GM12865 (cell line): ENCODE measurements at places on chromosomes 4 and X.

GRCh38 chr4:9921326-9921725, 100.0 kb downstream of the SLC2A9 start:
- no peak for DNase-seq

- no peak for DNase-seq
These were observed 224.1 kb downstream of the NLGN4X start for GRCh38 chrX:6004529-6004928.

DNA sequence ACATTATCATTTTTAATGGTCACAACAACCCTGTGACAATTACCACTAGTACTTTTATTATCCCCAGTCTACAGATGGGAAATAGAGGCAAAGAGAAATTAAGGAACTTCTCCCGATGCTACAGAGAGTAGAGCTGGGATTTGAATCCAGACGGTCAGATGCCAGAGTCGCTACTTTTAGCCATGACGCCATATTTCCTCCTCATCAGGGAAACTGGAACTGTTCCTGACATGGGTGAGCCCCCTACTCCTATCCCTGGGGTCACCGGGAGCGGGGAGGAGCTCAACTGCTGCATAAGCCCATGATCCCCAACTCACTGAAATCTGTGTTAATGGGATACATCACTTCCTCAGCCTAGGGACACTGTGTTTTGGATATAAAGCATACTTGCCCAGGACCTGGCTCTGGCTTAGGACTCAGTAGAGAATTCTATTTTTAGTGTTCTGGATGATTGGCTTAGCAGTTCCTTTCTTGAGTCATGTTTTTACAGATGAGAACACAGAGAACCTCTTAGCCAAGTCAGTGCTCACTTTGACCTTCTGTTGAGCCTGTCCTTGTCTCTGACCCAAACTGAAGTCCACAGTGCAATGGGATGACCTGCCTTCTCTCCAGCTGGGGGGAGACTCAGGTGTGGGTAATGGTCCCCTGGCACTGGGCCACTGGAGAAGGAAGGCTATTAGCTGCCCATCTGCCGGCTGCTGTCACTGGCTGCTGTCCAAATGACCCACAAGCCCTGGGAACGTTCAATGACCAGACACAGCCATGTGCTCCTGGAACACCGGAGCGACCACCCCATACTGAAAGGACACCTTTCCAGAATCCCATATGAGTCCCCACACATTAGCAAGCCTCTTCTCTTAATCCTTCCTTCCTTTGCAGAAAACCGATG, 90.8 kb upstream of the SHISA3 start:
- DNase-seq: no peak

DNA sequence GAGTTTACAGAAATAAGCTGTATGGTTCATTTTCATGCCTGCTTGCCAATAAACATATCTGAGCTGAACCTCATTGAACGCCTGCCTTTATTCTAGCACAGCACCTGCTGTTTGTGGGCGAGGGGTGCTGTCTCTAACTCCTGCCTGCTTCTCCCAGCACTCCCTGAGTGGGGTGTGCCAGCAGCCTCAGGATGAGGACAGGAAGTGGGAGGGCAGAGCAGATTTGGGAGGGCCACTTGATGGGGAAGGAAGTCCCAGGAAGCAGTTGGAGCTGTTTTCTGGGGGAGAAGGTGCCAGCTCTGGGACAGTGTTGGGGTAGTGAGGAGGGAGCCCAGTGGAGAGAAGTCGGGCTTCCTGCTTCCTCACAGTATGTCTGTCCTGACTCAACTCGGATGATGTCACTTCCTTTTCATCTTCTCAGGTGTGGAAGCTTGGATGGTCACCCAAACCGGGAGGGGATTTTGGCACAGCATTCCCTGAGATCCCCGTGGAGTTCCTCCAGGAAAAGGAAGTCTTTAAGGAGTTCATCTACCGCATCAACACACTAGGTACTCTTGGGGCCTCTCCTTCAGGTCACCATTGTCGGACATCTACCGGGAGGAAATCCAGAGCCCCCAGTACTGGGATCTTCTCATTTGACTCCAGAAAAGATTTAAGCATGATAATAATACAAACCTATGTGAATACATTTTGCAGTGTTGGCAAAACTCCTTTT, 29.0 kb upstream of the MSANTD1 start:
- no peak for DNase-seq

DNA sequence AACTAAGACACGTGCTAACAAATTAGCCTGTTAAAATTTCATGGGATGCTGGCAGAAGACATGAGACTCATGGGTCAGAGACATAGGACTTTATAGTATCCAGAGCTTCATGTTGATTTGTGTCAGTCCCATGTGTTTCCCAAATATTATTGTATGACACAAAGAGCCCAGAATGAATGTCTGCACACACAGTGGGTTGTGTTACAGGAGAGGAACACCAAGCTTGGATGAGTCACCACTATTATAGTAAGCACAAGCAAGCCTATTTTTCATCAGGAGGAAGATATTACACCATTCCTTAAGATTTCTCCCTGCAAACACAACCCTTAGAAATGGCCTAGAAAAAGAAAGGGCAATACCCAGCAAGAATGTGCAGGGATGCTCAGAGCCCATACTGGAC, 15.4 kb downstream of the BBS12 start:
- no peak for DNase-seq

DNA sequence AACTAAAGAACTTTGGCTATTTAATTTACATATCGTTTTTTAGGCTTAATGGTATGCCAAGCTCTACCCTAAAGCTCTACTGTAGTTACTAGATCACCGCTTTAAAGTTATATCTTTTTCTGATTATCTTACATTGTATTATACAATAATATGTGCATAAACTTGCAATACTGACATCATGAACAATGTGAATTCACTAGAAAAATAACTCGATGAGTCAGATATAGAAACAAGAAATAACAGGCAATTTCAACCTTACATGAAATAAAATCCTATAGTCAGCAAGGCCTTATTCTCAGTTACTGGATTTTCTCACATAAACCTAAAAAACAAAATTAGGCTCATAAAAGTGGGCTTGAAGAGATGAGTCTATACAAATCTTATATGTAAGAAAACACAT, 32.5 kb downstream of the PDGFC start:
- DNase-seq: no peak

GRCh38 chr4:26885912-26886274, 25.3 kb downstream of the STIM2 start:
- DNase-seq: peak; percentile 91

DNA sequence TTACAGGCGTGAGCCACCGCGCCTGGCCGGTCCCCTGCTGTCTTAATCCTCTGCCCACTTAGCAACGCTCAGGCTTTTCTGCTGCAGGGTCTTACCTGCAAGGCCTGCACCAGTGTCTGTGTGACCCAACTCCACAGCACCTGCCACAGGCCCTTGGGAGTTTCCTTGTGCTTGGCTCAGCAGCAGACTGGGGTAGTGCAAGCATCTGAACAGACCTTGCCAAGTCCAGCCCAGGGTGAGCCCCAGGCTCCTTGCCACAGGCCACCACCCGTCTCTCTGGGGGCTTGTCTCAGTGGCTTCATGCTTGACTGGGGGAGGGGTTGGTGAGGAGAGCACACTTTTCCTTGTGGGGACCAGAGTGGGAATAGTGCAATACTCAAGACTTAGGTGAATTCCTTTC, 87.0 kb downstream of the FAM193A start:
- no peak for DNase-seq

GRCh38 chr4:102223461-102223860, 121.8 kb downstream of the SLC39A8 start:
- no peak for DNase-seq

GRCh38 chr4:129323658-129324057, 227.7 kb downstream of the C4orf33 start:
- no peak for DNase-seq

DNA sequence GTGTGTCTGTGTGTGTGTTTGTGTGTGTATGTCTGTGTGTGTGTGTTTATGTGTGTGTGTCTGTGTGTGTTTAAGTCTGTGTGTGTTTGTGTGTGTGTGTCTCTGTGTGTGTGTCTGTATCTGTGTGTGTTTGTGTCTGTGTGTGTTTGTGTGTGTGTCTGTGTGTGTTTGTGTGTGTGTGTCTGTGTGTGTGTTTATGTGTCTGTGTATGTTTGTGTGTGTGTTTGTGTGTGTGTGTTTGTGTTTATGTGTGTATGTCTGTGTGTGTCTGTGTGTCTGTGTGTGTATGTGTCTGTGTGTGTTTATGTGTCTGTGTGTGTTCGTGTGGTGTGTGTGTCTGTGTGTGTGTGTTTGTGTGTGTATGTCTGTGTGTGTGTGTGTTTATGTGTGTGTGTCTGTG, 11.4 kb downstream of the IL9R start:
- DNase-seq: no peak

- DNase-seq: no peak
These were observed 124.9 kb upstream of the GUCY1A1 start for GRCh38 chr4:155541716-155542115.

DNA sequence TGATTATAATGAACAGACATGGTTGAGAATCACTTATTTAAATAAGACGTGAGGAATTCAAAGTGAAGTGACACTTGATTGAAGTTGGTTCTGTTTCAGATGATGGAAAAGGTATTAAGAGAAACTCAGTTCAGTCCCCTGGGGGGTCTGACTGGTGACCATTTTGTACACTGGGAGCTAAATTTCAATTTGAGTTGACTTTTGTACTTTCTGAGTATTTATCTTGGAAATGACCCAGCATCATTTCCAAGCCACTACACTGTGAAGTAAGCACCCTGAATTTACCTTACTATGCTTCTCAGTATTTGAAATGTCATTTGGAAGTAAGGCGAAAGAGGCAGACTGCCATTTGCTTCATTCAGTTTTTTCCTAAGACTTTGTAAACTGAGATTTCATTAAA, 73.4 kb downstream of the CNOT6L start:
- DNase-seq: no peak

GRCh38 chr4:38235354-38235753, 275.2 kb downstream of the PTTG2 start:
- no peak for DNase-seq

DNA sequence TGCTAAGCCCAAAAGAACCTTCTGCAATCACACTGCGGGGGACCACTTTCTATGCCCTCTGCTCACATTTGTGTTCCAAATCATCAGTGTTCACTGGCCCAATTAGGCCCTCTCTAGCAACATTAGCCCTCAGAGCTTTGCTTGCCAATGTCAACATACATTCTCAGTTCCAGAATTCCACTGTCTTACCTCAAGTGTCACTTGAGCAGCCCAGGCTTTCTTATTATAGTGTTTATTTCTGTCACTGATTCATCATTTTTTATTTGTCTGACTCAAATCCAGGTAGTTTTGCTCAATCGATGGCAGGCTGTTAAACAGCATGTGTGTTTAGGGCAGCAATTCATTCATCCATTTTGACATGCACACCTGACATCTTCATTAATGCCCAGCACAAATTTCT, 291.2 kb downstream of the TEX13A start:
- DNase-seq: no peak

- no peak for DNase-seq
These were observed 191.6 kb upstream of the GALNTL6 start for GRCh38 chr4:171621646-171622045.

DNA sequence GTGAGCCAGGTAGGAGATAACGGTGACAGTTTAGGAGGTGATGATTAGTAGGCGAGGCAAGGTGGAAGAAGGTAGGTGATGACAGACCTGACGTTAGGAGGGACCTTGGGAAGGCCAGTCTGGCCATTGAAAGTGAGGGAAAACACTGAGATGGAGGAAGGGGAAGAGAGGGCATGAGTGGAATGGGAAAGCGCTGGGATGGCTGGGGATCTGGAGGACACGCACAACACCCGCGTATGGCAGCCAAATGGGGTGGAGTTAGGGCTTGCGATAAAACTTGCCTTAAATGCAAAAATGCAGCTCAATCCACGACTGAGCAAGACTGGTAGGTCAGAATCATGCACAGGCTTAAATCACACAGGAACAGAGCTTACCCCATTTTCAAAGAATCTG, 605 bp upstream of the CDKL2 start:
- no peak for DNase-seq

GRCh38 chr4:119337010-119337409, 15.1 kb upstream of the FABP2 start:
- no peak for DNase-seq

DNA sequence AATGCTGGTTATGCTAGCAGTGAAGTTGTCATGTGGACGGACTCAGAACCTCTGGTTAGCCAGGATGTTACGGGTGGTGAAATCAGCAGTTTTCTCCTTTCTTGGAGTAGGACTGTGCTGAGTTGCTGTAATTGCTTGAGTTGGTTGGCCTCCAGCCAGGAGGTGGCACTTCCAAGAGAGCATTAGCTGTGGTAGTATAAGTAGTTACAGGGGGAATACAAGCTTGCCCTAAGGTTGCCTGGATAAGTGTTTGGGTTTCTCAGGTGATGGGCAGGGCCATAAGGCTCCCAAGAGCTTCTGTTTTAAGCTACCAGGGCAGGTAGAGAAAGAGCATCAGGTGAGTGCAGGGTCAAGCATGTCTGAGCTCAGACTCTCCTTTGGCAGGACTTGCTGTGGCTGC, 103.0 kb downstream of the ZNF518B start:
- no peak for DNase-seq

DNA sequence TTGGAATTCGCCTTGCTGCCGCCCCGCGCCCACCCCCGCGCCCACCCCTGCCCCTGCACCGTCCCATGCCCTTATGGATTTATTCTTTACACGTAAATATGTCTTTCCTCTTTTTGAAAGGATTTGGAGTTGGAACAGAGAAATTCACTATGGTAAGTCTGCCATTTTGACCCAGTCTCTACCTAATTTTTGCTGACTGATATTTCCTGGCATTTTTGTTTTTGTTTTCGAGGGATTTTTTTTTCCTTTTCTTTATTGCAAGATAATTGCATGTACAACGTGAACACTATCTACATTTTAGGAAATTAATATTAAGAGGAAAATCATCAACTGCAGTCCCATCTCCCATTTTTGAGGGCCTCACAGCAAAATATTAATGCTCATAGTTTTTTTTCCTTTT, 468 bp upstream of the SPIN2B start:
- DNase-seq: no peak

DNA sequence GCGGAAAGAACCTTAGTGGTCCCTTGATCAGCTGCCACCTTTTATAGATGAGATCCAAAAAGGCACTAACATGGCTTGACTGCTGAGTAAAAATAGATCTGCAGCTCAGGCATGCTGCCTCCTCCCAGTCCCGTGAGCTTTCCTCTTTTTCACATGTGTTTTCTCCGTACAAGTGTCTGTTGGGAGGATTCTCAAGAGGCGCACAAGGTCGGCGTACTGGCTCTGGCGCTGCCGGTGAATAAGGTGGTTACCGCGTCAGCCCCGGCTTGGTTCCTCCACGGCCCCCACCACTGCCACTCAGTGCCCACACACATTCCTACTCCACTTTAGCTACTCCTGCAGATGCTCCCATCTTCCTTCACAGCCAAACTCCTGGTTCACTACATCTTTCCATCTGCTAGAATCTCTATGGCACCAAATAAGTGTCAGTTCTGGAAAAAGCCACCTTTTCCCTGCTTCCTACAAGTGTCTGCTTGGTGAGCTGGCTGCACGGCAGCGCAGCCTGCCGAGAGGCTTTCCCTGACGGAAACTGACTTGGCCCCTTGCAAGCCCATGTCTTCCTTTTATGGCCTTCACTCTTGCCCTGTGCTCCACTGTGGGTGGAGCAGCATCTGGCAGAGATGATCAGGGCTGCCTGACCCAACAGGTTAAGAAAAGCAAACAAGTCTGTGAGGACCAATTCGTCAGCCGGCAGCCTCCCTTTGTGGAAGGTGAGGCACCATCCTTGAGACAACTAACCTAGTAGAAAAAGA, 99.8 kb downstream of the KLHL8 start:
- DNase-seq: no peak

GRCh38 chrX:25022499-25023325, 6.9 kb upstream of the ARX start:
- DNase-seq: no peak
